A549 treated with CpdA at 1 μM for 4 hours (cell line): ENCODE measurements at places on chromosomes 7 and 10. TPM values are rescaled to one million over a fixed set of nuclear protein-coding genes. Genes with fewer than 3 reads are reported as not detected.

The STRIP2 gene
- total RNA-seq = 5.8 to 8.9 TPM (median 7.4 TPM) in 5 replicates

The IDI2 gene
- total RNA-seq = 0.13 TPM in 1 of 5 replicates, not detected in the others

The SSC4D gene
- 0.41 to 1.7 TPM (median 1.3 TPM) in 5 replicates for total RNA-seq

The LMTK2 gene
- total RNA-seq = 9.0 to 13.4 TPM (median 10.7 TPM) in 5 replicates

The EGFR gene
- 92.3 to 139 TPM (median 118 TPM) in 5 replicates for total RNA-seq

The SNX13 gene
- 12.3 to 18.0 TPM (median 15.1 TPM) in 5 replicates for total RNA-seq

The PRLHR gene
- not detected in 5 replicates for total RNA-seq

The CYP3A7 gene
- total RNA-seq = not detected in 5 replicates
